ENCODE measurements at places on chromosomes 4 and X. TPM values are rescaled to one million over a fixed set of nuclear protein-coding genes. Genes with fewer than 3 reads are reported as not detected.

The IGFBP7 gene
- 377 TPM for total RNA-seq

The GYG2 gene
- total RNA-seq = 1.4 TPM

The KLF8 gene
- not detected for total RNA-seq

The STPG2 gene
- total RNA-seq = not detected

The TRIM75 gene
- total RNA-seq = not detected

The USP17L13 gene
- total RNA-seq = not detected

The DUX4 gene
- total RNA-seq = not detected

The MAD2L1 gene
- 32.2 TPM for total RNA-seq

The PARM1 gene
- not detected for total RNA-seq

The PDS5A gene
- total RNA-seq = 51.6 TPM

The VEGFD gene
- 0.32 TPM for total RNA-seq

The KLHL4 gene
- total RNA-seq = 27.0 TPM

The CYSLTR1 gene
- total RNA-seq = not detected

The HSFX1 gene
- total RNA-seq = under 0.01 TPM

The REELD1 gene
- total RNA-seq = not detected

Measured in epithelial cell of umbilical artery (primary cell).